Activated naive CD4-positive, alpha-beta T cell treated with anti-CD3 and anti-CD28 coated beads, Interleukin-2, amount 50 U/mL, for 16 hours (primary cell): ENCODE measurements at places on chromosomes 13 and 19.

DNA sequence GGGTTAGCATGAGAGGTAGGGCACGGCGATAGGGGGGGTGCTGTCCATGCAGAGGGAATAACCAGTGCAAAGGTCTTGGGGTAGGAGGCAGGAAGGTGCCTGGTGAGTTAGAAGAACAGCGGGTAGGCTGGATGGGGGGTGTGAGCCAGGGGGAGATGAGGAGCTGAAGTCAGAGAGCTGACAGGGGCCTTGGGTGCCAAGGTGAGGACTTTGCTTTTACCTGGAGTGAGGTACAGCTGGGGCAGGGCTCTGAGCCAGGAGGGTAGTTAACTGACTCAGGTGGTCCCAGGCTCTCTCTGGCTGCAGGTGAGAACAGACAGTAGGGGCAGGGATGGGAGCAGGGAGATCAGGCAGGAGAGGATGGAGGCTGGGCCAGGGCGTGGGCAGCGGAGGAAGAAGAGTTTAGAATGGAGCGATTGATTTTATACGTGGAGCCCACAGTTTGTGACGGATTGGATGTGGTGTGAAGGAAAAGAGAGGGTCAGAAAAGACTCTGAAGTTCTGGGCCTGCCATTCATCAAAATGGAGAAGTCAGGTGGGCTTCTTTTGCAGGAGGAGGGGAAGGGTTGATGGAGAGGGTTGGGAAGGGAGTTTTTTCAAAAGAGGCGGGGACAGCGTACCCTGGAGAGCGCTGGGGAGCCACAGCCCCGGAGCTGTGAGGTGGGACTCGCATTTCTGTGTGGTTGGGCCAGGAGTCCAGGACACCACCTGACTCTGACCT is 1.2 kb upstream of the GRAMD1A start:
- DNase-seq, result no peak

GRCh38 chr13:107376341-107377125 is 808.6 kb upstream of the ARGLU1 start:
- DNase-seq, result no peak

- DNase-seq, result no peak
Measured at GRCh38 chr19:2663920-2664571, 38.4 kb downstream of the GNG7 start.

DNA sequence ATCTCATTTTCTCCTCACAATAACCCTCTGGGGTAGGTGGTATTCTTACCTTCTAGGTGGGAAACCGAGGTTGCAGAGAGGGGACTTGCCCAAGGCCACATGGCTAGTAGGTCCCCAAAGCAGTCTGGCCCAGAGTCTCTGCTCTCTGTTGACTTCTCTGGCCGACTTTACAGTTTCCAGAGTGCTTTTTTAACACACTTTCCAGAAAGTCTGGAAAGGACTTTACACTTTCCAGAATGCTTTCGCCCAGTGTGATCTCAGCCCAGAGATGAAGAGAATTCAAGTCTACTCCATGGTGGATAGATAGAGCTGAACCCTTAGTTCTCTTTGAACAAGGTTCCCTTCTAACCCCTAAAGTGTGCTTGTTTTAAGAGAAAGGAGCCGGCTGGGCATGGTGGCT is 12.2 kb downstream of the ARHGAP35 start:
- no peak for DNase-seq

GRCh38 chr19:5984600-5984999 is 6.7 kb upstream of the RANBP3 start:
- no peak for DNase-seq

- DNase-seq, result no peak
Measured at GRCh38 chr13:25267715-25268114, 19.6 kb downstream of the MTMR6 start.

- DNase-seq, result no peak
Measured at GRCh38 chr13:98221234-98221633, 44.2 kb upstream of the RNF113B start.

DNA sequence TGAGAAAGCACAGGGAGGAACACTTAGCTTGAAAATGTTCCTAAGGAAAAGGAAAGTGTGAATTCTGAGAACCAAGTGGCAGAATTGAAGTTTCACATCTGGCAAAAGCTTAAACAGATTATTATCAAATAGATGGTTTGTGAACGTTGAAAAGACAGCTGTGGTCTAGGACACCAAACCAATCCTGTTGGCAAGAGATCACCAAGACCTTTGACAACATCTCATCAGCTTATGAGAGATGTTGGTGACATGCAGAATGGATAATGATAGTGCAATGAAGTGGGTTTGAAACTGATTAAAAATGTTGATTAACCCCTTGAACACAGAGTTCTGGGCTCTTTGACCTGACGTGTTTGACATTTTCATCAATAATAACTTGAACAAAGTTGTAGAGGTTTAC is 74.6 kb upstream of the GPR183 start:
- DNase-seq, result no peak
